ENCODE measurements at places on chromosomes 2 and 18. TPM values are rescaled to one million over a fixed set of nuclear protein-coding genes. Genes with fewer than 3 reads are reported as not detected.

DNA sequence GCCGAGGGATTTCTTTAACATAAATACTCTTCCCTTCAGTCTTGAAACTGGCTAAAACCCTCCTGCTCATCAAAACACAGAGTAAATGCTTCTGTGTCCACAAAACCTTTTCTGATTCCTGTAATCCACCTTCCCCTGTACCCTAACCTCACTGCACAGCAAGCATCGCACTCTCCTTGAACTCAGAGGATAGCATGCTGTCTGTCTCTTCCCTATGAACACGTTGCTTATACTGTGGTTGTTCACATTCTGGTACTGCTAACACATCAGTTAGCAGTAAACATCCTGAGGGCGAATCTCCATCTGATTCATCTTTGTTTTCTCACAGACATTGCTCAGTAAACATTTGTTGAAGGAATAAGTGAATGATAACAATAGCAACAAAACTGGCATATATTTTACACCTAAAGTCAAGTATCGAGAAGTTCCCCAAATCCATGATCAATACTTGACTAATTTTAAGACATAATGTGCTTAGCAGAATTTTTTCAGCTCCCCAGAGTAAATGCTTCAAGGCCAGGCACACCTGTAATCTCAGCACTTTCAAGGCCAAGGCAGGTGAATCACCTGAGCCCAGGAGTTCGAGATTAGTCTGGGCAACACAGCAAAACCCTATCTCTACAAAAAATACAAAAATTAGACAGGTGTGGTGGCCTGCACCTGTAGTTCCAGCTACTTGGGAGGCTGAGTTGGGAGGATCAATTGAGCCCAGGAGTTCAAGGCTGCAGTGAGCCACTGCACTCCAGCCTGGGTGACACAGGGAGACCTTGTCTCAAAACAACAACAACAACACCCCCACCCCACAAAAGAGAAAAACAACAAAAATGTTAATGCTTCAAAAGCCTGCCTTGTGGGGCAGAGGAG, 45.6 kb upstream of the LPIN2 start:
- H3K27me3 ChIP-seq: no peaks in the 10 kb centered on the region
- peaks cover 69% of the 10 kb centered on the region for H3K4me1 ChIP-seq
- H3K36me3 ChIP-seq: no peaks in the 10 kb centered on the region
- H3K27ac ChIP-seq: peak overlapping the region; percentile 81
- no peak for DNase-seq

GRCh38 chr2:134410006-134410405, 156.1 kb downstream of the MGAT5 start:
- no peak for DNase-seq
- H3K4me1 ChIP-seq: peaks cover 43% of the 10 kb centered on the region
- no peak overlapping the region for H3K27ac ChIP-seq
- no peaks in the 10 kb centered on the region for H3K27me3 ChIP-seq
- H3K36me3 ChIP-seq: peaks cover 5% of the 10 kb centered on the region

- H3K36me3 ChIP-seq: no peaks in the 10 kb centered on the region
- no peak overlapping the region for H3K4me3 ChIP-seq
- no peak overlapping the region for H3K27ac ChIP-seq
- no peaks in the 10 kb centered on the region for H3K4me1 ChIP-seq
- H3K27me3 ChIP-seq: no peaks in the 10 kb centered on the region
- DNase-seq: no peak
Measured at GRCh38 chr18:24940416-24940815, 411.6 kb downstream of the ZNF521 start.

GRCh38 chr2:217858519-217859491, 144.0 kb downstream of the TNS1 start:
- DNase-seq: no peak
- H3K27me3 ChIP-seq: no peaks in the 10 kb centered on the region
- no peaks in the 10 kb centered on the region for H3K36me3 ChIP-seq

DNA sequence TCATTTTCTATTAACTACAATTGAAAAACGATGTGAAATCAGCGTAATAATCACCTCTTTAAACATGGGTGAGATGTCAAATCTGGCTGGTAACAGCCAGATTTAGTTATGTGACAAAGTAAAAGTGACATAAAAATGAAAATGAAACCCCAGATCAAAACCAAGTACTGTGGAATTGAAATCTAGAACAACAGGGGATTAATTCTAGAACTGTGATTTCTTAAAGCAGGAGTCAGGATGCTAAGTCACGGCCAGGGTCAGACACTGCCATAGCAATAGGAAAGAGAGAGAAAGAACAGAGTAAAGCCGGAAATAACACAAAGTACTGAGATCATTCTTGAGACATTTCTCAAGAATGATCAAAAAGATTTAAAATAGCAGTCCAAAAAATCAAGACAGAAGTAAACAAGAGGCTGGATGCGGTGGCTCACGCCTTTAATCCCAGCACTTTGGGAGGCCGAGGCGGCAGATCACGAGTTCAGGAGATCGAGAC, 1183.7 kb upstream of the NXPH2 start:
- no peak for DNase-seq
- no peaks in the 10 kb centered on the region for H3K27me3 ChIP-seq
- no peak overlapping the region for H3K27ac ChIP-seq
- H3K4me3 ChIP-seq: no peak overlapping the region

- H3K27me3 ChIP-seq: peaks cover 68% of the 10 kb centered on the region
- no peaks in the 10 kb centered on the region for H3K36me3 ChIP-seq
- H3K4me3 ChIP-seq: no peak overlapping the region
- DNase-seq: no peak
- H3K27ac ChIP-seq: no peak overlapping the region
- H3K4me1 ChIP-seq: peaks cover 9% of the 10 kb centered on the region
Measured at GRCh38 chr2:236169741-236170589, 1.8 kb upstream of the GBX2 start.

GRCh38 chr18:37243741-37244140, 321.9 kb downstream of the CELF4 start:
- H3K36me3 ChIP-seq: no peaks in the 10 kb centered on the region
- peaks cover 29% of the 10 kb centered on the region for H3K27me3 ChIP-seq
- no peak overlapping the region for H3K27ac ChIP-seq
- peaks cover 2% of the 10 kb centered on the region for H3K4me1 ChIP-seq
- no peak overlapping the region for H3K4me3 ChIP-seq

DNA sequence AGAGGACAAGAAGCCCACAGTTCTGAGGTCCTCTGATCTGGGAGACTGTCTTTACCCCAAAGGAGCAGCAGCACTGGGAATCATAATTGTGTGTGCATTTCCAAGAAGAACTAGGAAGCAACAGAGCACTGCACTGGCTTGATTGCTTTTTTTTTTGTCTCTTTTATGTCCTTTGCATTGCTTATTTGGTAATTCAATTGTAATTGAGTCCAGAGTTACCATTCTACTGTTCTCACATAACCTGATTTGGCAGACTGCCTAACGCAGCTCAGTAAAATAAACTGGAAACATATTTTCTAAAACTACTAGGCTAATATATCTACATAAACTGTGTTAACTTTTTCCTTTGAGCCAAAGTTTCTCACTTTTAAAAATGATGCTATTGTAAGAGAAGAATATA, 190.3 kb upstream of the SLC8A1 start:
- H3K4me3 ChIP-seq: no peak overlapping the region
- DNase-seq: no peak
- H3K36me3 ChIP-seq: no peaks in the 10 kb centered on the region
- no peaks in the 10 kb centered on the region for H3K27me3 ChIP-seq
- no peak overlapping the region for H3K27ac ChIP-seq
- no peaks in the 10 kb centered on the region for H3K4me1 ChIP-seq

GRCh38 chr2:179440642-179441251, 176.1 kb upstream of the SESTD1 start:
- no peaks in the 10 kb centered on the region for H3K36me3 ChIP-seq
- peaks cover 13% of the 10 kb centered on the region for H3K27me3 ChIP-seq
- no peak for DNase-seq
- no peak overlapping the region for H3K4me3 ChIP-seq
- no peaks in the 10 kb centered on the region for H3K4me1 ChIP-seq

- H3K27me3 ChIP-seq: peaks cover 3% of the 10 kb centered on the region
- no peaks in the 10 kb centered on the region for H3K4me1 ChIP-seq
- H3K27ac ChIP-seq: no peak overlapping the region
- H3K36me3 ChIP-seq: no peaks in the 10 kb centered on the region
- DNase-seq: no peak
- H3K4me3 ChIP-seq: no peak overlapping the region
Measured at GRCh38 chr2:85810371-85811179, 56.8 kb downstream of the ATOH8 start.

Gene CDKL4
- total RNA-seq: not detected

DNA sequence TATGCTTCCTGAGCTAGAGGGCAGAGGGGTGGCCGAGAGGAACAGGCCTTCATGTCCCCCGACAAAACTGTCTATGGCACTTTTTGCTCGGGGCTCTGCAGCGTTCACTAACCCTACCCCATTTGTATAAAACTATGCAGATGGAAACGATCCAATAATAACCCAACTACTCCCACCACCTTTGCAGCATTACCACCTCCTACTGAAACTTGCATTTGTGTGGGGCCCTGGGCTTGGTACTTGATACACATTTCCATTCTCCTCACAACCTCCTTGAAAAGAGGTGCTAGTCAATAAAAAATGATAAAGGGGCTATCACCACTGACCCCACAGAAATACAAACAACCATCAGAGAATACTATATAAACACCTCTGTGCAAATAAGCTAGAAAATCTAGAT, 63.5 kb upstream of the FOSL2 start:
- H3K4me3 ChIP-seq: no peak overlapping the region
- peaks cover 18% of the 10 kb centered on the region for H3K4me1 ChIP-seq
- peaks cover 7% of the 10 kb centered on the region for H3K36me3 ChIP-seq

Gene MALL
- total RNA-seq: 1.6 TPM

DNA sequence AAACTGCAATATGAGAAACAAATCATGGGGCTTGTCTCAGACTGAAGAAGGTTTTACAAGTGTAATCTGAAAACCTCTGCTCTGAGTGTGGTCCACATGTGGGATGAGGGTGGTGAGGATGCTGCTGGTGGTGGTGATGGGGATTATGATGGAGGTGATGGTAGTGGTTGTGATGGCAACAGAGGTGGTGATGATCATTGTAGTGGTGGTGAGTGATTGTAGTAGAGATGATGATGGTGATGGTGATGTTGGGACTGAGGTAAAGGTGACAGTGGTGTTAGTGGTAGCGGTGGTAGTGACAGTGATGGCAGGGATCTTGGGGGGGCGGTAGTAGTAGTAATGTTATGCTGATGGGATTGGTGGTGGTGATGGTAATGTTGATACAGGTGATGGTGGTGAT, 217.8 kb downstream of the ANAPC1 start:
- DNase-seq: no peak
- no peaks in the 10 kb centered on the region for H3K36me3 ChIP-seq
- peaks cover 10% of the 10 kb centered on the region for H3K27me3 ChIP-seq
- no peak overlapping the region for H3K27ac ChIP-seq

DNA sequence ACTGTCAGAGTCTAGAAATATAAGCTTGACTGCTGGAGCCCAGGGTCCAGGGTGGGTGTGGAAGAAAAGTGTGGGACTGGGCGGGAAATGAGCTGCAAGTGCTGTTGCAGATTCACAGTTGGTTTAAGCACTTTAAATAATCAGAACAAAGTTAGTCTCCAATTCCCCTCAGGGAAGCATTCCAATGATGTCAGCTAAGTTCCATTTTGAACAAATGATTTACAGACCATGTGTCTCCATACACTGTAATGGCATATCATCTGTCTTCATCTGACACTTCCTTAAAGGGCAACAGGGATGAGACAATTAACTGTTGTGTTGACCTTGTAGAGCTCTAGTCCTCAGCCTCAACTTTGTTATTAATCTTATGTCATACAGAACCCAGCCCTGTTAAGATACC, 31.5 kb upstream of the REG3A start:
- DNase-seq: no peak
- H3K36me3 ChIP-seq: no peaks in the 10 kb centered on the region
- no peak overlapping the region for H3K27ac ChIP-seq
- no peaks in the 10 kb centered on the region for H3K27me3 ChIP-seq

Gene DYNAP
- total RNA-seq: not detected

- no peaks in the 10 kb centered on the region for H3K4me1 ChIP-seq
- H3K36me3 ChIP-seq: peaks cover 34% of the 10 kb centered on the region
- H3K27ac ChIP-seq: no peak overlapping the region
- H3K4me3 ChIP-seq: no peak overlapping the region
- H3K27me3 ChIP-seq: no peaks in the 10 kb centered on the region
- no peak for DNase-seq
Measured at GRCh38 chr18:49279041-49279440, 181.4 kb downstream of the DYM start.

DNA sequence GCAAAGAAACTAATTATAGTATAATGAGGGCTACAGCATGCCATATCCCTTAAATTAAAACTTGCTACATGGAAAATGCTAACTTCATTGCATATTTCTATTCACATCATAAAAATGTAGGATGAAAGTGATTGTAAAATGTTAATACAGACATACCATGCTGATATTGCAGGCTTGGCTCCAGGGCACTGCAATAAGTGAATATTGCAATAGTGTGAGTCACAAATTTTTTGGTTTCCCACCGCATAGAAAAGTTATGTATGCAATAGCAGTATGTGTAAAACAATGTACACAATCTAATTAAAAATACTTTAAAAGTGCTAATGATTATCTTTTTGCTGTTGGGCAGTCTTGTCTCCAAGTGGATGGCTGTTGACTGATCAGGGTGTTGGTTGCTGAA, 162.1 kb downstream of the CD8B2 start:
- no peaks in the 10 kb centered on the region for H3K4me1 ChIP-seq
- H3K4me3 ChIP-seq: no peak overlapping the region
- peaks cover 21% of the 10 kb centered on the region for H3K27me3 ChIP-seq
- H3K27ac ChIP-seq: no peak overlapping the region
- no peaks in the 10 kb centered on the region for H3K36me3 ChIP-seq

DNA sequence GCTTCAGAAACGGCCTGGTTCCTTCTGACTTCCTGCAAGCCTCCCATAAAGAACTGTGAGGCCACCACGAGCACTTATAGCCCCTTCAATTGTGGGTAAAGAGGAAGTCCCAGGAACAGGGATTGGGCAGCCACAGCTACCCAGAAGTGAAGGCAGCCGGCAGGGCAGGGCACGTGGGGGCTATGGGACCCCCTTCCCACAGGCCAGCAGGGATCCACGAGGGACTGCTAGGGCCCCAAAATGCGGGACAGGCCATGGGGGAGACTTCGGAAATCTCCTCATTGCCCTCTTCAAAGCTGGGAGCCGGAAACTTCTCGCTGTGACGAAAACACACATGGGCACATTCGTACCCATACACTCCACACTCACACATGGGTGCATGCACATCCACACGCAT, 196.1 kb upstream of the SALL3 start:
- no peaks in the 10 kb centered on the region for H3K36me3 ChIP-seq
- no peak overlapping the region for H3K4me3 ChIP-seq
- no peak for DNase-seq
- H3K4me1 ChIP-seq: no peaks in the 10 kb centered on the region
- no peak overlapping the region for H3K27ac ChIP-seq

Gene RAD51AP2
- not detected for total RNA-seq

Gene KCNS3
- total RNA-seq: 0.07 TPM

Gene RPIA
- 65.4 TPM for total RNA-seq

Gene ACTG2
- 0.14 TPM for total RNA-seq

DNA sequence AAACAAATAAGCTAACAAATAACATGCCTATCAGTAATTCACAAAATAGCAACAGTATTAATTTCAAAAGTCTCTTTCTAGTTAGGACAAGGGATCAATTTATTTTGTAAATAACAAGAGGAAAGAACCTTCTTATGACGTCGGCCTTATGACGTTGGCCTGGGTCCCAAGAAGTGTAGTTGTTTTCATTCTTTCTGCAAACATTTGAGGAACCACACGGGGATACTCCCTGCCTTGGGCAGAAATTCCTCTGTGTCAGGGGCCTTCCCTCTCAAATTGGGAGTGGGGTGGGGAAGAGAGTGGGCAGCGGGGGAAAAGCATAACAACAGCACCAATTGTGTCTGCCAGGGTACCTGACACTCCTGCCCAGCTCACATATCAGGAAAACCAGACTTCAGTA, 1.3 kb downstream of the CCDC68 start:
- no peaks in the 10 kb centered on the region for H3K36me3 ChIP-seq
- H3K27me3 ChIP-seq: peaks cover 33% of the 10 kb centered on the region
- H3K27ac ChIP-seq: no peak overlapping the region
- H3K4me1 ChIP-seq: no peaks in the 10 kb centered on the region
- H3K4me3 ChIP-seq: no peak overlapping the region

Gene DLX1
- not detected for total RNA-seq

Gene LHCGR
- not detected for total RNA-seq
